ENCODE measurements at places on chromosomes 16 and 17. TPM values are rescaled to one million over a fixed set of nuclear protein-coding genes. Genes with fewer than 3 reads are reported as not detected.

The C16orf90 gene
- not detected for total RNA-seq

The TBC1D3E gene
- total RNA-seq, result not detected

The GNAO1 gene
- not detected for total RNA-seq

The ABCA5 gene
- 18.5 TPM for total RNA-seq

The OR4D1 gene
- total RNA-seq, result not detected

The DLX3 gene
- total RNA-seq, result not detected

The COL1A1 gene
- total RNA-seq, result under 0.01 TPM

The PTX4 gene
- under 0.01 TPM for total RNA-seq

The SEZ6L2 gene
- 2.5 TPM for total RNA-seq

The TEX19 gene
- not detected for total RNA-seq

The GH2 gene
- not detected for total RNA-seq

The ABCA9 gene
- 0.26 TPM for total RNA-seq

The OMG gene
- 14.5 TPM for total RNA-seq

The PRSS33 gene
- not detected for total RNA-seq
